ENCODE measurements at places on chromosomes 6 and 20.

GRCh38 chr6:127216810-127217789 lies 49.6 kb upstream of the RNF146 start:
- no peak for DNase-seq

DNA sequence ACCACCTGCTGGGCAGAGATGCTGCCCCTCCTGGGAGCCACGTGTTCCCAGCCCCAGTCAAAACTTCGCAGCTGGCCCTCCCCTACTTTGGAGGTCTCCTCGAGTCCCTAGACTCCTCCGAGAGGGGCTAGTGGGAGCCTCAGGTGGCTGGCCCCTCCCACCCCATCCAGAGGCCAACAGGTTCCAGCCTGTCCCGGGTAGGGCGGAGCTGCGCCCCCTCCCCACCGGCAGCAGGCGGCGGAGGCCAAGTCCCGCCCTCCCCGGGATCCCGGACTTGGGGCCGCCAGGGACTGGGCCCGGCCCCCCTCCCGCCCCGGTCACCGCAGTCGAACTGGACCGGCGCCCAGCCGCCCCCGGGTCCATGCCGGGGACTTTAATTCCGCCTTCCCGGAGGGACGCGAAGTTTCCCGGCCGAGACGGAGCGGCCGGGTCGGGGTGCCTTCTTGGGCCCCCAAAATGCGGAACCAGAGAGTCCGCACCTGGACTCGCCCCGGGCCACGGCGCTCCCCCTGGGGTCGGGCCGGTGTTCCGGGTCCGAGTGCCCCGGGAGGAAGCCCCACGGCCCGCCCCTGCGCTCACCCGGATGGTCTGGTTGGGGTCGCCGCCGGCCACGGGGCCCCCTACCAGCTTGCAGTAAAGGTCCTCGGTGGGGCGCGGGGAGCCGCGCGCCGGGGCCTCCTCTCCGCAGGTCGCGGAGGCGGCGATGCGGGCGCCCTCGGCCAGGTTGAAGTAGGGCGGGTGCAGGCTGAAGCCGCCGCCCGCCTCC lies 559 bp downstream of the LAMA5 start:
- peak; percentile 85 for DNase-seq

GRCh38 chr20:51094221-51094620 lies 71.3 kb upstream of the KCNG1 start:
- no peak for DNase-seq

GRCh38 chr20:34082232-34082887 lies 29.7 kb downstream of the EIF2S2 start:
- no peak for DNase-seq

- peak; percentile 56 for DNase-seq
Measured at GRCh38 chr6:18269253-18269652, 4.9 kb upstream of the DEK start.

DNA sequence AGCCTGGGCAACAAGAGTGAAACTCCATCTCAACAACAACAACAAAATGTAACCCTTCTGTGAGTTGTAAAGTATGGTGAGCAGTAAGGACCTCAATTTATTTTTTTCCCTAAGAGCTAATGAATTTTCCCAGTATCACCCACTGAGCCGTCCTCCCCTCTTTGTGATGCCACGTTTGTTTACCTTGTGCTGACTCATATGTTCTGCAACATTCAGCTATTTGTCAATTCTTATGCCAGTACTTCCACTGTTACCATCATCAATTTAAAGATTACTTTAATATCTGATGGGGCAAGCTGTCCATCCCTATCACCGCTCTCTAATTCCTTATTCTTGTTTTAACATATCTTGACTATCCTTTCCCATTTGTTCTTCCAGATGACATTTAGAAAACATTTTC lies 37.5 kb downstream of the MAK start:
- no peak for DNase-seq

DNA sequence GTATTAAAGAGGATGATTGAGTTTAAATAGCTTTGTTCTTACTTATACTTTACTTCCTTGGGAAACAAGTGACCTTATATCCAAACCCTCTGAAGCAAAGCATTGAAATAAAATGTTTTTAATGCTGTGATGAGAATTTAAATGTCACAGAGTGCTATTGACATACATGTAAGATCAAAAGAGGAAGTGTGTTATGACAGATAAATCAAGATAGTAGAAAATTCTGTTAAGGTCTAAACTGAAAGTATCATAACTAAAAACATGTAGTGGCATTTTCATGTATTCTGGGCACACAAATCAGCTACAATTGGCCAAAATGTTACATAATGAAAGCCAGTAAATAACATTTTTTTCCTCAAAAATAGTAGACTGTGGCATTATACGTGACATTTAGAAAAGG lies 318.0 kb downstream of the GRIK2 start:
- DNase-seq = no peak

DNA sequence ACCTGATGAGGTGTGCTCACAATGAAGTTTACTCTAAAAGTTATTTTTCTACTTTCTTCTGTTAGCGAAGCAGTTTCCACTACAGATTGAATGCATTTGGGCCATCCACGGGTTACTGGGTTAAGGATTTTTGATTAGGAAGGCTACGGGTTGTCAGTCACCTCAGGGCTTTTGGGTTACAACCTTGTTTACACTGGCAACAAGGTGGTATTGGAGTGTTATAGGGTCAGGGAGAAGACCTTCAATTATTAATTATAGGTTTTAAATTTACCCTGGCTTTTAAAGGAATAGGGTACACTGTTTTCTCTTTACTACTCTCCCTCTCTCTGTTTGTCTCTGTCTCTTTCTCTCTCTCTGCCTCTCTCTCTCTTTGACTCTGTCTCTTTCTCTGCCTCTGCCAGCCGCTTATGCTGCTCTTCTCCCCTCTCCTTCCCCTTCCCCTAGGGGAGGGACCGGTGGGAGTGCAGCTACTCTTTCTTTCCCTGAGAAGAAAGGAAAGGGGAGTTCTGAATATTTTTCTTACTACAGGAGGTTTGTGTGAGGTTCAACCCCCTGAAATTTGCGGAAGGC lies 40.2 kb upstream of the AGPAT4 start:
- DNase-seq = no peak

- DNase-seq = no peak
Measured at GRCh38 chr20:2473516-2473915, 2.9 kb upstream of the SNRPB start.

DNA sequence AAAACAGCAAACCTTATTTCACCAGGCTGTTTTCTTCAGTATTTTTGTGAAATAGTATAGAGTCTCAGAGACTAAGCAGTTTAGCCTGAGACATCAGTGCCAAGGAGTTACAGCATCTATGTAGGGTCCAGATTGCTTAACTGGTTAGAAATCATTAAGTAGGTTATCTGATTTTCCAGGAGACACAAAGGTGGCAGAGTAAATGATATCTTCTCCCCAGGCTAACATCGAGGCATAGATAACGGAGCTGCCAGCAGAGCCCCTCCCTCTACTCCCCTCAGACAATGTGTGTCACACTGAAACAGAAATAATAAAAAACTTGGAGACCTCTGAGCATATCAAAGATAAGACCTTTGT lies 473.0 kb upstream of the CITED2 start:
- no peak for DNase-seq

DNA sequence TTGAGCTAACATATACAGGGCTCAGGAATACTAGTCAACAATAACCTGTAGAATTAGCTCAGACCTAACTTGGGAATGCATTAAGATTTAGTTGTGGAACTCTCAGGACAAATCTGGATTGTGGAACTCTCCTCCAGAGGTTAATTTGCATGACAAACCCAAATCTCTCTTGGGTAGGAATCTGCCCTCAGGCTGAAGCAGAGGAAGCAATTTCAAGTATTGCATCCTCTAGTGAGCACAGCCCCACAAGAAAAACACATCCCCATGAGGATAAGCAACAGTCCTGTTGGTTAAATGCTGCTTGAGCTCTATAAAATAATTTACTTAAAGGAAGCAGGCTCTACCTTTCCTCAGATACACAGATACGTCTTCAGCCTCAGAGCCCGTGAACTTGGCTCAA lies 170.9 kb upstream of the STXBP5 start:
- no peak for DNase-seq

- DNase-seq = peak; percentile 65
Measured at GRCh38 chr20:59835448-59836395, 97.7 kb downstream of the SYCP2 start.
